ENCODE measurements at places on chromosomes 4 and X. TPM values are rescaled to one million over a fixed set of nuclear protein-coding genes. Genes with fewer than 3 reads are reported as not detected.

DNA sequence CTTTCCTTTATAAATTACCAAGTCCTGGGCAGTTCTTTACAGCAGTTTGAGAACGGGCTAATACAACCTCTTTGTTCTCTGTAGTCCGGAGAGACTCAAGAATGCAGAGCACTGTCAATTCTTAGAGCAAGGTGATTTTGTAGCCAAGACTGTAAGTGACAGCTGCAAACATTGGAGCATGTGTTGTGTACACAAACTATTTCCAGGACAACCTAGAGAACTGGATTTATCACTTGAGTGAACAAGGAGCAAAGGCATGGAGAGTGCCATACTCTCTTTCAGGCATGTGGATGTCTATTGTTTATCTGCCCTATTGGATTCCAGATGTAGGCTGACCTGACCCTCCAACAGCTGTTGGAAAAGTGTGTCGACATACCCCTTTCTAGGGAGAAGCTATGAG is 153.9 kb downstream of the SPANXN3 start:
- no peak for DNase-seq

- DNase-seq = no peak
Observed at GRCh38 chr4:165288639-165289422, 38.6 kb upstream of the MSMO1 start.

DNA sequence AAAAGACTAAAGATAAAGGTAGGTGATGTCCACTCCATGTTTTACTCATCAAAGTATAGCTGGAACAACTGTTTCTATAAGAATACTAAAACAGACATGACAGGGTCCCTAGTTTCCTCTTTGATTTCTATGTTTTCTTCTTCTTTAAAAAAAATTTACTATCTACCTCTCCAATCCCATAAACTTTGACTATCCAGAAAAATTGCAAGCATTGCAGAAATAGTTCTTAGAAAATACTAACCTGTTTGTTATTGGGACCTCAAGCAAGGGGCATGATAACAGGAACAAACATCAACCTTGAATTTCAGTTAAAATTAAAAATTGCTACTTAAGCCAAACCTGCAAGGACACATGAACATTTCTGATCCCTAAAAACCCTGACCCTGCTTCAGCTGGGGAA is 1226.5 kb downstream of the C4orf33 start:
- DNase-seq = no peak

- DNase-seq = no peak
Observed at GRCh38 chr4:2272026-2272827, 10.3 kb upstream of the MXD4 start.

GRCh38 chr4:41877020-41877796 is 58.0 kb upstream of the TMEM33 start:
- no peak for DNase-seq

GRCh38 chr4:92305878-92306520 is 2.2 kb downstream of the GRID2 start:
- DNase-seq = no peak

DNA sequence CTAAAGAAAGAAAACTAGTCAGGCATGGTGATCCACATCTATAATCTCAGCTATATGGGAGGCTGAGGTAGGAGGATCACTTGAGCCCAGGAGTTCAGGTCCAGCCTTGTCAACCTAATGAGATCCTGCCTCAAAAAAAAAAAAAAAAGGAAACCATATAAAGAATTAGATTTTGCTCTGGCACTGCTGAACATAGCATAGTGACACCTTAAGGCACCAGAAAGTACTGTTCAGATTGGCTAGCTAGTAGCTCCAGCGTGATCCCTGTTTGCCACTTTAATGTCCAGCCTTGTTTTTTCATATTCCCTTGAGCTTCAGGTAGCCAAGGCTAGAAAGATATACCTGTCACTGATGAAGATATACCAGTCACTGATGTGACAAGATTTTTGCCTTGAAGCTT is 34.1 kb downstream of the EXOC1 start:
- DNase-seq = no peak

GRCh38 chr4:98802770-98803198 is 126.1 kb downstream of the EIF4E start:
- no peak for DNase-seq

DNA sequence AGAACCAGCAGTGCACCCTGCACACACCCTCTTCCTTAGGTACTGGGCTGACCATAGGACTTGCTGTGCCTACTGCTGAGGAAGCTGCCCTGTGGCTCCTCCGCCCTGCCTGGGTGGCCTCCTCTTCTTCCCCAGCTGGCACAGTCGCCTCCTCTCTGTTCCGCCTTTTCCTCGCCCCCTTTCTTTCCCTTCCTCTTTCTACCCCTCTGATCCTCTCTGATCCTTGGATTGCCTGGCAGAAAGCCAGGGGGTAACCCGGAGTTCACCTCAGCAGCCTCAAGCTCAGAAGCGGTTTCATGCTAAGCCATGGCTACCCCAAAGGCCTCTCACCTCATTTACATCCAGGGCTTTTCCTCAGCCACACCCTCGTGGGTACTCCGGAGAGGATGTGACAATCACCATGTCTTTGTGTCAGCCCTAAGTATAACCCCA is 136.2 kb downstream of the SMIM20 start:
- no peak for DNase-seq

- DNase-seq = no peak
Observed at GRCh38 chr4:42381666-42382065, 15.6 kb upstream of the SHISA3 start.

GRCh38 chrX:6383488-6383887 is 151.4 kb downstream of the VCX3A start:
- DNase-seq = no peak

DNA sequence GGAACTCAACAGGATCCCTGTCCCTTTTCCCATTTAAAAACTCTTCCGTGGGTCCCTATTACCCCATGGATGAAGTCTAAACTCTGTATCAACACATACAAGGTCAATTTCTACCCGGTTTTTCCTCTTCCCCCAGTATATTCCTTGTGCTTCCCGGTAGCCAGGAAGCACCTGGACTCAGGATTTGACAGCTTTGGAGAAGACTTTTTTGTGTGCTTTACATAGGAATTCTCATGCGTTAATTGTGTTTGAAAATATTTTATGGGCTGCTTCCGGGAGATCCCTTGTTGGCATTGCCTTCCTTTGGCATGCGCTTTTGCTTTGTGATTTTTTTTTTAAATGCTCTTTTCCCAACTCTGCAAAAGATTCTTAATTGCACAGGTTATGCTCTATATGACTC is 7.2 kb downstream of the SMS start:
- no peak for DNase-seq

The GLRA2 gene
- 0.35 TPM for total RNA-seq

The SLITRK4 gene
- total RNA-seq = 0.32 TPM

The HEPH gene
- 143 TPM for total RNA-seq

The CASK gene
- total RNA-seq = 107 TPM

The RAB40AL gene
- not detected for total RNA-seq

The NAP1L3 gene
- total RNA-seq = 0.40 TPM

The PRKG2 gene
- total RNA-seq = 2.3 TPM

The NUDT6 gene
- total RNA-seq = 7.9 TPM

The SPARCL1 gene
- 18.4 TPM for total RNA-seq

All from colonic mucosa (tissue), 4 donors.